ENCODE measurements at places on chromosomes 3 and 15. TPM values are rescaled to one million over a fixed set of nuclear protein-coding genes. Genes with fewer than 3 reads are reported as not detected.

DNA sequence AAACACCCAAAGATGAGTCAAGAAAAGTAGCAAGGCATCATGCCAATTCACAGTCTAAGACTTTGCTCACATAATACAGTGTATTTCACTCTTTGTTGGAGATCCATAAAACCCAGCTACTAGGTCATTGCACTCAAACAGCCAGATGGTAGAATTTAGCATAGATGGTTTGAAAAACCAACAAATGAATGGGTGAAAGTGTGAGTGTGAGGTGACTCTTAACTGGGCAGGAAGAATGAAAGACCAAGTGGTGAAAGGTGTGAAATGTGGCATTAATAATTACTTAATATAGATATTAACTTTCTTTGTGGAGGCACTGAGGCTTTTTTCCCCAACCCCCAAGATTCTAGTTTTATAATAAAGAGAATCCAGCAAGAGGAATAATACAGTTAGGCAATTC, 159.5 kb downstream of the SQOR start:
- DNase-seq, result no peak

DNA sequence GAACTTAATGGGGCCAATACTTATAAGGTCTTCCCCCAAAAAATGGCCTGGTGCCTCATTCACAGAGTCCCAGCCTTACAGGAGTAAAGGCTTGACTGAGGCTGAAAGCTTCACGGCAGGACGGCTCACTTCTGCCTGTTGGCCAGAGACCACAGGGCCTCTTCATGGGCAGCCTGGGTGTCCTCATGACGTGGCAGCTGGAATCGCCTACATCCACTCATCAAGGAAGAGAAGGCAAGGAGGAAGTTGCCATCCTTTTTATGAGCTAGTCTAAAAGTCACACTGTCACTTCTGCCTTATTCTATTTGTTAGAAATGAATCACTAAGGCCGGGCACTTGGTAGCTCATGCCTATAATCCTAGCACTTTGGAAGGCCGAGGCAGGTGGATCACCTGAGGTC, 89.3 kb upstream of the DGKG start:
- DNase-seq, result no peak

DNA sequence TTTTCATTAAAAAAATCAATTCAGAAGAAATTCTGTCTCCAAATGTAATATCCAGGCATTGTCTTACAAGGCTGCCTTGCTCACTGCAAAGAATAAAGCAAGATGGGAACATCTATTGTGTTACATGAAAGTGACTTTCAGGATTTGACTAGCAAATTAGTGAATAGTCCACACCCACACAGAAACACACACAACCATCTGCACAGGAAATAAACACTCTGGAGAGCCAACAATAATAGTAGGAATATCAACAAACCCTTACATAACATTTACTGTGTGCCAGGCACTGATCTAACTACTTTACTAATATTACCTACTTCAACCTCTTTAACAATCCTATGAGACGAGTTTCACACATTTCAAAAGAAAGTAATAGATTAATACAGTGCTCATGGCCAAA, 28.9 kb upstream of the ZNF385D start:
- no peak for DNase-seq

- DNase-seq, result no peak
These were observed 51.4 kb upstream of the IQSEC1 start for GRCh38 chr3:13124631-13125030.

The POLQ gene
- 7.7 TPM for total RNA-seq

The GNB4 gene
- total RNA-seq, result 9.5 TPM

The SEC62 gene
- 45.1 TPM for total RNA-seq

The TMC3 gene
- 0.31 TPM for total RNA-seq

The MCTP2 gene
- total RNA-seq, result 7.6 TPM

Measured in testis (tissue), 5 donors.